Stimulated activated CD8-positive, alpha-beta memory T cell treated with anti-CD3 and anti-CD28 coated beads, Interleukin-4, amount 100 ng/mL, for 4 hours (primary cell): ENCODE measurements at places on chromosomes 7 and 10.

- DNase-seq: no peak
These were observed 237.2 kb downstream of the CSTF2T start for GRCh38 chr10:51462076-51462779.

GRCh38 chr7:42029405-42029804, 207.6 kb downstream of the GLI3 start:
- DNase-seq: no peak

DNA sequence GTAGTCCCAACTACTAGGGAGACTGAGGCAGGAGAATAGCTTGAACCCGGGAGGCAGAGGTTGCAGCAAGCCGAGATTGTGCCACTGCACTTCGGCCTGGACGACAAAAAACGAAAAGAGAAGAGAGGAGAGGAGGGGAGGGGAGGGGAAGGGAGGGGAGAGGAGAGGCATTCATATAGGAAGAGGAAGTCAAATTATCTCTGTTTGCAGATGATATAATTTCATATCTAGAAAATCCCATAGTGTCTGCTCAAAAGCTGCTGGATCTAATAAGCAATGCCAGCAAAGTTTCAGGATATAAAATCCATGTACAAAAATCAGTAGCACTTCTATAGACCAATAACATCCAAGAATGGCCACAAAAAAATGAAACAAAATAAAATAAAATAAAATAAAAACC, 120.3 kb downstream of the LMBR1 start:
- DNase-seq: no peak

GRCh38 chr10:129288999-129289584, 177.9 kb upstream of the MGMT start:
- no peak for DNase-seq

DNA sequence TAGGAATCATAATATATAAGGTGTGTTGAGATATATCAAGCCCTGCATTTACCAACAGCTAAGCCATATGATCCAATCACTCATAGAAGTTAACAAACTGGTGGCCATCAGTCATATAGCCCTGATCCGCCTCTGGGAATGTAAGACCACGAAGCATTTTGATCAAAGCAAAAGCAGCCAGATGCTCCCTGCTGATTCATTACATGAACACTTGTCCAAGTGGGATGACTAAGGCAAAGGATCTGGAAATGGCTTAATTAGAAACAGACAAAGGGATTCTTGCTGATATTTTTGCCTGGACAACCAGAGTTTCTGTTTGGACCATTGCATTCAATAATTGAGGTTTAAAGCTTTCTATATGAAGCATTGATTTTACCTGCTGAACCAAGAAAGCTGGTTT, 535.5 kb downstream of the GPAM start:
- DNase-seq: no peak

DNA sequence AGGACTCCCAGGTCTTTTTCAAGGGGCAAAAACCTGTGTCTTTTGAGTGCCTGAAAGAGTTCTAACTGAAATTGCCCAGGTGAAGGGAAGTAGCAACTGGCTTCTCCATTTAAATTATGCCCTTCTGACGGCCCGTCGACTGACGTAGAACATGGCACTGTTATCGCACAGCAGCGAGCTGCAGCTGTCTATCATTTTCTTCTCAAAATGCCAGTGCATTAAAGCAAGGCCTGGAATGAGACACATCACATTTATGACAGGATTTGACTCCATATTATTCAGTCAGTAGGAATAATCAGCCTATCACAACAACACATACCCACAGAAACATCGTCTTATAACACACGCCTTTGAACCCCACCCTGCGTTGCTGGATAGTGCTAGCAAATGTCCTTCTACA, 69.7 kb downstream of the CELF2 start:
- DNase-seq: no peak

DNA sequence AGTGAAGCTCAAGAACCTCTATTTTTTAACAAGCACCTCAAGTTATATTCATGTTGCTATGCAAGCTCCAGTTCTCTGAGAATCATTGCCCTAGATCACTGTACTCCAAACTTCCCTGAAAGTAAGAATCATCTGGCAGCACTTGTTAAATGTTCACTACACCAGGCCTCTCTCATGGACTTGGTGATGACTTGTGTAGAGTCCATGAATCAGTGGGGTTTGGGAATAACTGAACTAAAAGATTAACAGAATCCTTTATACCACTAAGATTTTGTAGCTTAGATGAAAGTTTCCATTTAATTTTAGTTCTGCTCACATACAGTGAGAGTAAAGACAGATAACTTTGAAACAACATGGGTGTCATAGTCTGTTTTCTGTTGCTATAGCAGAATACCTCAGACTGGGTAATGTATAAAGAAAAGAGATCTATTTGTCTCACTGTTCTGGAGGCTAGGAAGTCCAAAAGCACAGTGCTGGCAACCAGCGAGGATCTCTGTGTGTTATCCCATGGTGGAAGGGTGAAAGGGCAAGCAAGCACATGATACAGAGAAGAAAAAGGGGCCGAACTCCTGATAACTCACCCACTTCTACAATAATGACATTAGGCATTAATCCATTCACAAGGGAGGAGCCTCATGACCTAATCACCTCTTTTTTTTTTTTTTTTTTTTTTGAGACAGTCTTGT, 27.9 kb upstream of the AOAH start:
- no peak for DNase-seq

GRCh38 chr7:20778063-20778721, 8.5 kb downstream of the SP8 start:
- no peak for DNase-seq

GRCh38 chr10:541750-542371, 147.6 kb downstream of the DIP2C start:
- no peak for DNase-seq

GRCh38 chr10:68560943-68561864, 1.1 kb downstream of the TET1 start:
- DNase-seq: no peak

DNA sequence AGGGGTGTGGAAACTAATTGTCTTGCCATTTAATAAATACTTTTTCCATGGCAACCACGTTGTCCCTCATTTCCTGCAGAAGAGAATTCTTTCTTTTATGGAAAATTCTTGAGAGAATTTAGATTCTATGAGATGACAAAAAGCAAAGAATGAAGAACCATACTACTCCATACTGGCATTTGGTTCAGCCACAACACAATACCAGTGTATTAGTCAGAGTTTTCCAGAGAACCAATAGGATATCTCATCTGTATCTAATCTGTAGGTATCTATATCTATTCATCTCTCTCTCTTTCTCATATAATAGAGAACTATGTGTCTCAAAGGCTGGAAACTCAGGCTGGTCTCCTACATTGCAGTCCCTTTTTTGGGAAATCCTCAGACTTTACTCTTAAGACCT, 44.6 kb upstream of the NAMPT start:
- DNase-seq: no peak

GRCh38 chr10:123009105-123009820, 457 bp downstream of the ACADSB start:
- DNase-seq: peak; percentile 3

- DNase-seq: no peak
These were observed 66.3 kb downstream of the C10orf143 start for GRCh38 chr10:130044067-130045061.

GRCh38 chr10:79476645-79477044, 31.2 kb upstream of the ZCCHC24 start:
- DNase-seq: no peak

DNA sequence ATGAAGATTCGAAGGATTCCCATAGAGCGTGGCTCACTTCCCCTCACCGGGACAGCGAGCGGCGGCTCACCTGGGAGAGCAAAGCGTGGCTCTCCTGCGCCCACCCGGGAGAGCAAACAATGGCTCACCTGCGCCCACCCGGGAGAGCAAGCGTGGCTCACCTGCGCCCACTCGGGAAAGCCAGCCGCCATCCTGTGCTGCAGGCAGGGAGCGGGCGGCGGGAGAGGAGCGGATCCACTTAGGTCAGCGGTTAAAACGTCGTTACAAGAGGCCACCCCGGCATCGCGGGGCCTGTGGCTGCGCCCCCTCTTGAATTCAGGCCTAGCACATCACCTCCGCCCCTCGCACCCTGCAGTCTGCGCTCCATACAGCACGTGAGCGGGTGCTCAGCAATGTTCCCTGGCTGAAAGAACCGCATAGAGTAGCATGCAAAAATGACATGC, 461 bp upstream of the FIGNL1 start:
- DNase-seq: peak; percentile 2

DNA sequence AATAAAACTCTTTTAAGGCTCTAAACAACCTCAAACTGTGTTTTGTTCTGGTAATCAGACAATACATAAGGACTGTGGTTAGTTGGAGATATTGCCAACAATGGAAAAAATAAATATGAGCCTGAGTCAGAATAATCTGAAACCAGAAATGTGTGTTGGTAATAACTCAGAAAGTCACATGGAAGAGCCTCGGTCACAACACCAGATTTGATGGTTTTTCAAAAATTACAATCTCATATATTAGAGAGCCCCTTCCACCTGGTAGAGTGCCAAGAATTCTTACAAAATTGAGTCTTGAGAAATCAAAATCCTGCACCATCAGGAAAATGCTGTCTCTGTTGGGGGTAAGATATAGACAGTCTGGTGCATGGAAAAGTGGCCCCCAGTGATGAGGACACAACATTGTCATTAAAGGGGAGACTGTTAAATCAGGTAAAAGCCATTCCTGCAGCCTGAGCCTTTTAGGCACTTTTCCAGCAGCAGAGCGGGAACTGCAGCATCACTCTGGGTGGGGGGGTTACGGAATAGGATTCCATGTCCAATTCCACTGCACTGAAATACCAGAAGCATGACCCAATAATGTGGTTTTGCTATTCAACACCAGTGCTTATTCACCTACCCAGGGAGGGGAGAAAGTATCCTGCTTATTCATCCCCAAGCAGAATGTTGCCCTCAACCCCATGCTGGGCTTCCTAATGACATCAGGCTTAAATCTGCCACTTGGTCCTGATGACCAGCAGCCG, 9.5 kb upstream of the ADAM12 start:
- no peak for DNase-seq

DNA sequence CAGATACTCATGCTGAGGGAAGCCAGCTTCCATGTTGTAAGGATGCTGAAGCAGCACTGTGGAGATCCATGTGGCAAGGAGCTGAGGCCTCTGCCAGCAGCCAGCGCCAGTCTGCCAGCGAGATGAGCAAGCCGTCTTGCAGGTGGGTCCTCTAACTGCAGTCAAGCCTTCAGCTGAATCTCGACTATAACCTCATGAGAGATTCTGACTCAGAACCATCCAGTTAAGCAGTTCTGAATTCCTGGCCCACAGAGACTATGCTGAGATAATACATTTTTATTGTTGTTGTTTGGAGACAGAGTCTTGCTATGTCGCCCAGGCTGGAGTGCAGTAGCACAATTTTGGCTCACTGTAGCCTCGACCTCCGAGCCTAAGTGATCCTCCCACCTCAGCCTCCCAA, 105.6 kb downstream of the SH3PXD2A start:
- DNase-seq: no peak

DNA sequence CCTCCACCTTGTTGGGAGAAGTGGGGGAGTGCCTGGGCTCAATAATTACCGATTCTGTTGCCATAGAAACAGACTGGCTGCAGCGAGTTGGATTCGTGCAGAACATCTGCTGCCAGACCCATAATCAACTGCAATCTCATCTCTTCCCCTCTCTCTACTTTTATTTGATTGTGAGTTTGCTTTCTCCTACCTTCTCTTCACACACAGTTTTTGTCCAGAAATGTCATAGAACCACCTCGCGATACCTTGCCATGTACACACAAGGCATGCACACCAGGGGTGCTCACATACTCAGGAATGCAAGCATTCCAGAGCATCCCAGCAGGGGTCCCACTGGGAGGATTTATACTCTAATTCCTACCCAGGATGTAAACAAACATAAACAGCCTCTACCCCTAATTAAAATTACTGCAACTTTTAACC, 262.2 kb upstream of the AOAH start:
- DNase-seq: no peak

GRCh38 chr10:484925-485661, 204.4 kb downstream of the DIP2C start:
- no peak for DNase-seq

DNA sequence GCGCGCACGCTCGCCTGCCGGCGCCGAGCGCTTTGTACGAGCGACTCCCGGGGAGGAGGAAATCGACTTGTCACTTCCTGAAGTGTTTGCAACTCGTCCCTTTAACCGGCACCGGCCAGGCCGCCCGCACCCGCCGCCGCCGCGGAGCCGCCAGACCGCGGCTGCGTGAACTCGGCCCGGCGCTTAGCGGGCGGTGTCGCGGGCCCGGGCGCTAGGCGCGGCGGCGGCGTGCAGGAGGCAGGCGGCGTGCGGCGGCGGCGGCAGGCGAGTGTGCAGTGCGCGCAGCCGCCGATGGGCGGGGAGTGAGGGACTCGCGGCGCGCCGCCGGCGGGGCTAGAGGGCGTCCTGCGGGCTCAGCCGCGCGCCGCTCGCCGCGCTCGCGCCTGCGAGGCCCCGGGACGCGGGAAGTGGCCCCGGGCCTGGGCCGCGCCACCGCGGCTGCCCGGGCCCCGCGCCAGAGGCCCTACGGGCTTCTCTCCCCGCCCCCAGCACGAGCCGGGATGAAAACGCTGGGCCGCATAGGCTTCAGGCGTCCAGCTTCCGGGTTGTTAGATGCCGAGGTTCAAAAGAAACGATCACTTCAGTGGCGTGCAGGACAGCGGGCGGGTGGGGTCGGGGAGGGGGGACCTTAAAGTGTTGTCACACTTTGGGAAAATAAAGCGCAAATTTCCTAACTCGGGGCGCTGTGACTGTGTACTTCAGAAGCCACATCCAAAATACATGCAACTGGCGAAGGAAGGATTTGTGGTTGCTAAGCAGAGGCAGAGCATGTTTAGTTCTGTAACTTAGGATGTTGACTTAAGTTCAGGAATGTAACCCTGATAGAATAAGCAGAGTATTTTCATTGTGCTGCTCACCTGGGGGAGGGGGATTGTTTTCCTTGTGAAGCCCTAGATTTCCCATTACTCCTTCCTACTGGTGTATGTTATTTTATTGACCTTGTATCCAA, at the start of gene FAM53B:
TSS of gene FAM53B (minus strand) at position 277 of the 949 bp plus-strand sequence. CDS start 37,665 bp downstream, outside the sequence.
- DNase-seq: peak; percentile 60

DNA sequence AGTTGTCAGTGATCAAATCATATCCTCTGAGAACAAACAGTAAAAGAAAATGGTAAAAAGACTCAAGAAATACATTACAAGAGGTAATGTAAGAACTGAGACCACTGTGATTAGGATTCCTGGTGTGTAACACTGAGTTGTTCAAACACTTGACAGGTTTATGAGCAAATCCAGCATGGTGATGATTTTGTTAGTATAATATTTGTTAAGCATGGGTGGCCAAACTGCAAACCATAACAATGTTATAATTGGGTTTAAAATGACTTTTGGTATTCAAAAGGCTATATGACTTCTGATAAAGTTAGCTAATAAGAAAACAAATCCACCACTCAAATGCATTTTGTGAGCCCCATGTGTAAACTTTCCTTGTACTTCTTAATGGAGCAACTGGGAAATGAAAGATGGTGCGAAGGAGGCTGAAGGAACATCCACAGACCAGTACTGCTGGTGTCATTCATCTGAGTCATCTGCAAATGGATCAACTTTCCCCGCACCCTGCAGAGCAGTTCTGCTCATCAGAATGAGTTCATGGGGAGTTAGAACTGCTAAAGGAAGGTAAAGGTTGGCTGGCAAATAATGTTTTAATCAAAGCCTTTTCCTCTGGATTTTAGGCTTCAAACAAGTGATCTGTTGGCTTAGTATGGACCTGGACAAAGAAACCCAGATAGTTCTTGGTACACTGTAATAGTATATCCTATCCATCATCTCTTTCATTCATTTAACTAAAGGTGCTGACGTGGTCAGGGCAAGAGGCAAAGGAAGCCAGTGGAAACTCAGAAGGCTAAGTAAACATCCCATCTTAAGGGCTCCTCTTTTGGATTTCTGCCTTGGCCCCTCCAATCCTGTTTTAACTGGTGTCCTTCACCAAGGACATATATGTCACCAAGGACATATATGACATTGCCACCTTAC, 45.0 kb downstream of the AFAP1L2 start:
- DNase-seq: no peak

- no peak for DNase-seq
These were observed 24.0 kb downstream of the POR start for GRCh38 chr7:75938921-75939320.
